Testis (tissue), 5 donors: ENCODE measurements at places on chromosomes 11 and 22. TPM values are rescaled to one million over a fixed set of nuclear protein-coding genes. Genes with fewer than 3 reads are reported as not detected.

- H3K4me1 ChIP-seq = no peaks in the 10 kb centered on the region
- no peaks in the 10 kb centered on the region for H3K36me3 ChIP-seq
- no peak for DNase-seq
- no peak overlapping the region for H3K4me3 ChIP-seq
- no peaks in the 10 kb centered on the region for H3K27me3 ChIP-seq
Observed at GRCh38 chr22:40521046-40521445, 115.5 kb downstream of the MRTFA start.

DEUP1 gene
- 11.7 TPM for total RNA-seq

KRTAP5-1 gene
- not detected for total RNA-seq

GRCh38 chr11:59368238-59369022, 9.7 kb downstream of the OR5AN1 start:
- H3K27ac ChIP-seq = no peak overlapping the region
- H3K4me1 ChIP-seq = no peaks in the 10 kb centered on the region
- H3K4me3 ChIP-seq = no peak overlapping the region
- no peaks in the 10 kb centered on the region for H3K27me3 ChIP-seq
- no peaks in the 10 kb centered on the region for H3K36me3 ChIP-seq
- DNase-seq = no peak

DCDC1 gene
- total RNA-seq = 12.3 TPM

MRGPRX3 gene
- not detected for total RNA-seq
